ENCODE measurements at places on chromosomes 7 and 10. TPM values are rescaled to one million over a fixed set of nuclear protein-coding genes. Genes with fewer than 3 reads are reported as not detected.

Gene NPTX2
- 0.69 TPM for total RNA-seq

Gene ANKRD61
- total RNA-seq = not detected

Gene CADPS2
- 62.1 TPM for total RNA-seq

Gene NUTM2B
- total RNA-seq = 0.25 TPM

Gene STOX1
- total RNA-seq = 0.32 TPM

Gene ZNF853
- 1.9 TPM for total RNA-seq

Gene C7orf33
- total RNA-seq = not detected

Gene MAPK8
- total RNA-seq = 24.1 TPM

Gene NKX6-2
- total RNA-seq = not detected

Gene PPP1R3A
- total RNA-seq = not detected

Gene PAX4
- total RNA-seq = not detected

Gene ACTR3C
- total RNA-seq = 5.4 TPM

Gene RGS10
- total RNA-seq = 5.9 TPM

Gene CCDC172
- not detected for total RNA-seq

Gene FAM221A
- 4.2 TPM for total RNA-seq

Gene ASIC3
- total RNA-seq = 0.16 TPM

Gene TAC1
- not detected for total RNA-seq

Gene SAMD9L
- 26.6 TPM for total RNA-seq

Gene CFAP70
- total RNA-seq = 0.25 TPM

Gene DYNC1I1
- total RNA-seq = 31.3 TPM

Gene HACD1
- total RNA-seq = 24.0 TPM

Gene UPK3BL2
- 1.1 TPM for total RNA-seq

Gene SSC4D
- 0.44 TPM for total RNA-seq

Gene CPA2
- total RNA-seq = not detected

Gene PRF1
- total RNA-seq = not detected

Gene GIMAP4
- total RNA-seq = 293 TPM

Gene HOXA6
- 2.3 TPM for total RNA-seq

Gene CPED1
- 2.2 TPM for total RNA-seq

Gene MTURN
- 6.3 TPM for total RNA-seq

Gene C7orf57
- 0.19 TPM for total RNA-seq

Gene ACBD7
- 3.1 TPM for total RNA-seq

Gene RSPH10B2
- 0.50 TPM for total RNA-seq

Gene ZNF503
- 0.32 TPM for total RNA-seq

Gene STRIP2
- 2.8 TPM for total RNA-seq

Gene HOXA13
- not detected for total RNA-seq

Gene SPDYE2B
- total RNA-seq = not detected

Gene SLC16A9
- 0.16 TPM for total RNA-seq

Gene PIK3AP1
- total RNA-seq = 0.13 TPM

Gene GRM3
- total RNA-seq = not detected

Gene PDE6C
- total RNA-seq = not detected

Gene NRCAM
- 7.0 TPM for total RNA-seq

Gene WNT8B
- not detected for total RNA-seq

Gene RHEB
- 68.5 TPM for total RNA-seq

Gene PNLIPRP1
- total RNA-seq = not detected

Gene NKX2-3
- total RNA-seq = under 0.01 TPM

Gene PVRIG
- not detected for total RNA-seq

Gene ENTPD1
- total RNA-seq = 10.3 TPM

Gene PDE1C
- 4.7 TPM for total RNA-seq

Gene CDK14
- total RNA-seq = 4.3 TPM

Gene ATOH7
- total RNA-seq = not detected

Data from bladder microvascular endothelial cell (primary cell).